ENCODE measurements at places on chromosomes 7 and 10.

DNA sequence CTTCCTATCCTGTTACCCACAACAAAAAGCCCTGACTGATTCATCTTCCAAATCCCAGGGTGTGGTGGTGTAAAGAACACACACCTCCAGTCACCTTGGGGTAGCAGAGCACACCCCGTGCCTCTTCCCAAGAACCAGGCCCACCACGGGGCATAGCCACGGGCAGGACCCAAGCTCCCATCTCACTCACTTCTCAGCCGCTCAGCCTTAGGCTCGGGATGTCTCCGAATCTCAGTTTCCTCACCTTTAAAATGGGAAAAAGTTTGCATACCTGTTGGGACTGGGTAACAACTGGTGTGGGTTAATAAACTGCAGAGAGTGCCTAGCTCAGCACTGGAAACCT lies 139.0 kb downstream of the FGFR2 start:
- no peak for DNase-seq

GRCh38 chr7:155512246-155512887 lies 34.0 kb downstream of the CNPY1 start:
- DNase-seq, result no peak

- DNase-seq, result no peak
These were observed 223.1 kb downstream of the REEP3 start for GRCh38 chr10:63744060-63744941.

- DNase-seq, result no peak
These were observed 151.3 kb upstream of the NPVF start for GRCh38 chr7:25379351-25380300.

- DNase-seq, result no peak
These were observed 711 bp downstream of the HIP1 start for GRCh38 chr7:75737856-75738603.

GRCh38 chr7:46215987-46216567 lies 295.0 kb upstream of the IGFBP3 start:
- no peak for DNase-seq

DNA sequence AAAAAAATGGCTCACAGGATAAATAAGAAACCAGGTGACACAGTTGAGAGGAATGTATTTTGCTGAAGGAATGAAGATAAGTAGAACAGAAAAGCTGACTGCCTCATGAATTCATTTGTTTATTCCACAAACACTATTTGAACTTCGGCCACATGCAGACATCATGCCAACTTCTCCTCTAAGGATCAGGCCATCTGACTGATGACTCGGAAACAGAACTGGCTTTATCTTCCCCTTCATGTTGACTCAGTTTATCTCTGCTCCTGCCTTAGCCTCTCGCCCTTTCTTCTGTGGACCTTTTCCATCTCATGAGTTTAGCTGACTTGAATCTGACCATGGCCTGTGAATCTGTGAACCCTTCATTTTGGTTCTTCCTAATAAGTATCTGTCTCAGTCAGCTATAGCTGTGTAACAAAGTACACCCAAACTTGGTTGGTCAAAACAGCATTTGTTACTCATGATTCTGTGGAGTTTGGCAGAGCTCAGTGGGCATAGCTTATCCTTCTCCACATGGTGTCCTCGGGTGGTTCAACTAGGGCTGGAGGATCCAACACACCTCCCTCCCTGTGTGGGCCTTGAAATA lies 44.0 kb upstream of the GRID1 start:
- DNase-seq, result no peak

DNA sequence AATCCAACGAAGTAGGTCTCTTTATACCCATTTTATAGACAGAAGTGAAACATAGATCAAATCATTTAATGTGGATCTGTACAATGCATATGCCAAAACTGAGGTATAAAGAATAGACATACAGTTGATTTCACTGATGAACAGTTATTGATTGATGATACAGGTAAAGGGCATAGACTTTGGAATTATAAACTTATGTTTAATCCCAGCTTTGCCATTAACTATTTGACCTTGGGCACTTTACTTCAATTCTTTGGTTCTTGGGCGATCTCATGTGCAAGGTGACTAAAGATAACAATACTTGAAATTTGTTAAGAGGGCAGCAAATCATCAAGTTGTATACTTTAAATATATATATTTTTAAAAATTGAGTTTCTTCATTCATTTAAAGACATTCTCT lies 28.6 kb downstream of the FRA10AC1 start:
- no peak for DNase-seq

DNA sequence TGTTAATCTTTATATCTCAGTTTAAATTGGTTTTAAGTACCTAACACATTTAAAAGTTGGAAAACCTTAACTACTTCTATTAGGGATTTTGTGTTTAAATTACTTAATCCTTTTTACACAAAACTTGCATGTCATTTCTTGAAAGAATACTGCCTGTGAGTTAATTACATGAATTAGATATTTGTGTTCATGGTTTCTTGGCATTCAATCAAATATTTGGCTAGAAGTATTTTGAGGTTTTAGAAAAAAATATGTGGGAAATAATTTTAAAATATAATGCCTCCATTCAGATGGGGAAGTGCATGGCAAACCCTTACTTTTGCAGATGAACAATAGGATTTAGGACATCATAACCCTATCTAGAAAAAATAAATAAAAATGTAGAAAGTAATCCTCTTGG lies 186.5 kb upstream of the SEMA3E start:
- DNase-seq, result no peak

- no peak for DNase-seq
These were observed 19.0 kb downstream of the TRIM56 start for GRCh38 chr7:101104193-101104713.

DNA sequence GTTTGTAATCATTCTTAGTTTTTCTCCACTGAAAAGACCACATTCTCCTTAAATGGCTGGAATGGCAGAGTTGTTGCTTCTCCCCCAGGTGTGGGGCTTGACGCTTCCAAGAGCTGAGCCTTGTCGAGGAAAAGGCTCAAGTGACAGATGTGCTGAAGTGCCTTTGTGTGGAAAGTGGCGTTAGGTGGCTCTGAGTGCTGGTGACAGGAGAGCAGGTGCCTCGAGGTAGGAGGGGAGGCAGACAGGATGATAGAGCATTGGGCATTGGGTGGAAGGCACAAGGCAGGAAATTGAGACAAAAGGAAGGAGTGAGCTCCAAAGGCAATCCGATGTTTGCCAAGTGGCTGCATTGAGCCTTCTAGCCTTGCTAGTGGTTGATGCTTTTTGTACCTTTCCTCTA lies 6.7 kb downstream of the KIAA1217 start:
- no peak for DNase-seq

DNA sequence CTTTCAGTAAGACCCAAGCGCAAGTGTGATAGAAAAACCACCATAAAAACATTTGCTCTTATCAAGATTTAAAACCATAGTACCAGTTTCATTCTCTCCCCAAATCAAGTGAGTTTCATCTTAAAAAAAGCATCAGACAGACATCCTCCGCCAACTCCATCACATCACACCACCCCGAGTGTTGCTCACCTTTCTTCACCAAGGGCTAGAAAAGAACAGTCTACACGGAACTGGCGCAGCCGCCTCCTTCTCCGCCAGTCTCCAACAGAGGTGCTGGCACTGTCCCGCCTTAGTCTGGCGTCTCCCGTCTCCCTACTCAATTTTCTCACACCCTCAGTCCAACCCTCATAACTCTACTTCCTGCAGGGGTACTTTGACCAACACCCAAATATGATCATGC lies 46.9 kb upstream of the WIPI2 start:
- DNase-seq, result no peak

- DNase-seq, result no peak
These were observed 154.4 kb downstream of the PTEN start for GRCh38 chr10:88017781-88018180.

- no peak for DNase-seq
These were observed 61.2 kb downstream of the KLF6 start for GRCh38 chr10:3723766-3724165.

- no peak for DNase-seq
These were observed 293.3 kb upstream of the MKI67 start for GRCh38 chr10:128419466-128420019.

DNA sequence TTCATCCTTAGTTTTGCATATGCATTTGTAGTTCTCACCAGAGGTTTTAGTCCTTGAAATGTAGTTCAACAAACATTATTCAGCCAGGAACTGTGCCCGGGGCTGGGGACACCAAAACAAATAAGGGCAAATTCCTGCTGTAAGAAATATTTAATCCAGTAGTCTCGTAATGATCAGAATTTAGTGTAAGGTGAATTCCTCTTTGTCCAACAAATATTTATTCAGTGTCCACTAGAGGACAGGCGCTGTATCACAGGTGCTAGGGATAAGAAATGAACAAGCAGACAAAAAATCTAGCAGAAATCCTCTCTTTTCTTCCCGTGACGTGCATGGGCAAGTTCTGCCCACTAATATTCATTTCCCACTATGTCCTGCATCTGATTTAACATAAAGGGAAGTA lies 17.6 kb downstream of the LGI1 start:
- DNase-seq, result no peak

DNA sequence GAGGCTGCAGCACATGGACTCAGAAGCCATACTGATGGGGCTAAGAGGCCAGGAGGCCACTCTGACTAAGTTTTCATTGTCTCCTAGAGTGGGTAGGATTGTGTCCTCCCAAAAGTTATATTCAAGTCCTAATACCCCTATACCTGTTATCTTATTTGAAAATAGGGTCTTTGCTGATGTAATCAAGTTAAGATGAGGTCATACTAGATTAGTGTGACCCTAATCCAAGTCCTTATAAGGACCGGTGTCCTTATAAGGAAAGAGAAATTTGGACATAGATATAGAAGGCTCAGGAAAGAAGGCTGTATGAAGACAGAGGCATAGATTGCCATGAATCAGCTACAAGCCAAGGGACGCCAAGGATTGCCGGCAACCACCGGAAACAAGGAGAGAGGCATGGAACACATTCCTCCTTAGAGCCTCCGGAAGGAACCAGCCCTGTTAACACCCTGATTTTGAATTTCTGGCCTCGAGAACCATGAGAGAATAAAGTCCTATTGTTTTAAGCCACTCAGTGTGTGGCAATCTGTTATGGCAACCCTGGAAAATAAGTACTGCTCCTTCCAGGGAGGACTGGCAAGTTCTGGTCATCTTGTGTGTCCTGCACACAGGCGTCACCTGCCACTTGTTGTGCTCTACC lies 157.0 kb downstream of the EMX2 start:
- no peak for DNase-seq

DNA sequence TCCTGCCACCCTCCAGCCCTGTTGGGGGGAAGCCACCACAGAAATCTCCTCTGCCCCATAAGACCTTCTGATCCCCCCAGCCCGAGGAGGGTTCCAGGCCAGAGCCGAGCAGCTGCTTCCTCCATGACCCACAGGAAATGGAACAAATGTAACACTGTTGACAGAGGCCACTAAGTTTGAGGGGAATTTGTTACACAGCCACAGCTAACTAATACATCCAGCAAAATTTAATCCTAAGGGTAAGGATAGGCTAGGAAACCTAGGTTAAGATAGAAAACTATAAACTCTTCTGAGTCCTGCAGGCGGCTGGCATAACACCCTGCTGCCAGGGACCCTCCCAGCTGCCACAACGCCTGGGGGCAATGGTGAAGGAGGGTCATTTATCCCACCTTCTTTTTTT lies 66.8 kb upstream of the PDGFA start:
- DNase-seq, result no peak

DNA sequence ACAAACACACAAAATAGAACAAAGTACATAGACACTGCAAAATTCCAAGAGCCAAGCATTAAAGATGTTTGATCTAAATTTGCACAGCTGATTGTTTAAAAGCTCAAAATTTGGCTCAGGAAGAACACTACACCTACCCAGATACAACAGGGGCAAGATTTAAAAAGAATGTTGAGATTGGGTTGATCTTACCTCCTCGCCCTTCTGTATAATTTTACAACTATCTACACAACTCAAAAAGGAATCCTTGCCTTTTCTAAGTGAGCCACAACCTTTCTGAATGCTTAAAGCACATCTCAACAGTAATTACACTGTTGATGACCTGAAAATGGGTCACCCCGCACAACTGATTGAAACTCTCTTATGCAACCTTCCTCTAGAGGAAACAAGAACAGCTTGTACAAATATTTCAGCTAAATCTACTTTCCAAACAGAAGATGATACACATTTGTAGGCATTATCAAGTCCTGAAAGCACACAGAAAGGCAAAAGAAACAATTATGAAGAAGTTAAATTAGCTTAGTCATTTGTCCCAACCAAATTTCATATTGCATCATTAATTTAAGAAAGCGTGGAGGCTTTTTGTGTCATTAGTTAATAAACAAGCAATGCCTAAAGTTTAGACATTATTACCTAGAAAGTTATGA lies 75.5 kb downstream of the UBE2H start:
- no peak for DNase-seq

- DNase-seq, result no peak
These were observed 112.2 kb upstream of the GATA3 start for GRCh38 chr10:7942316-7942715.

DNA sequence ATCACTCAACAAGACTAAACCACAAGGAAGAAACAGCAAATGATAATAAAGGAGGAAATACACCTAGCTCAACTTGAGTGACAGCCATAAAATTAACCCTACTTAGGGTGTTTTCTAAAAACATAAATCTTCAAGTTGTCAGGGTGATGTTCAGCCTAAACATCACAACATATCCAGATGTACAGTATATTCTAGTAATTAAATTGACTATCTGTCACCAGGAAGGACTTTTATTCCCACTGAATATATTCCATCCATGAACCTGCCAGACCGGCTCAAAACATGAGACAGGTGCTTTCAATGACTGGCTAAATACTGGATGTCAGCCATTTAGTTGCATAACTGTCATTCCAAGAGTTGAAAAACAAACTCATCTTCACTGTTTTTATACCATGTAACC lies 298.1 kb upstream of the NEBL start:
- DNase-seq, result no peak

GRCh38 chr7:17421941-17422340 lies 123.5 kb downstream of the AHR start:
- DNase-seq, result no peak

- no peak for DNase-seq
These were observed 152.1 kb downstream of the ADAM12 start for GRCh38 chr10:126235979-126236851.

DNA sequence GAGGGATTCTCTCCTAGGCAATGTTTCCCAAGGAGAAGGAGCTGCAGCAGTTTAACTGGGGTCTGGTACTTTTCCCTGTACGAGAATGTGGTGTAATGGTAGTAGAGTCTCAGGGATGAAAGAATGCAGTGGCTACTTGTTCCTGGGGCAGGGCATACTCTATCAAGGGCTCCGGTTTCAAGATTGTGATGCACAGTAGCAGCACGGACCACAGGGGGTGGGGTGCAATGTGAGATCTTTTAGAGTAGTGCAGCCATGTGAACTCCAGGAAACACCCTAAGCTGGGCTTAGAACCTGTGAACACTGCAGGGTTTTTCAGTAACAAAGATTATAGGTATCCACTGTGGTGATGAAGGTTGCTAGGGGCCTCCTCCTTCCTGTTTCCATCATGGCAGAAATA lies 903.9 kb downstream of the NRG3 start:
- no peak for DNase-seq

- DNase-seq, result no peak
These were observed 297.0 kb upstream of the PITRM1 start for GRCh38 chr10:3469639-3470020.

GRCh38 chr10:69650589-69651261 lies 20.7 kb downstream of the FAM241B start:
- DNase-seq, result no peak
